ENCODE measurements at places on chromosomes 6 and 20. TPM values are rescaled to one million over a fixed set of nuclear protein-coding genes. Genes with fewer than 3 reads are reported as not detected.
A peak's percentile ranks its signal among the peaks of the same experiment; 100 is the strongest.

The GSTA1 gene
- 26.7 TPM for total RNA-seq

The TRIM15 gene
- total RNA-seq: not detected

The MAP1LC3A gene
- total RNA-seq: 131 TPM

The SCUBE3 gene
- 29.5 TPM for total RNA-seq

The ZSCAN23 gene
- total RNA-seq: not detected

The SERAC1 gene
- total RNA-seq: 9.3 TPM

The ENPP5 gene
- total RNA-seq: 0.53 TPM

The DNAH8 gene
- total RNA-seq: not detected

The KHDC1L gene
- not detected for total RNA-seq

The L3MBTL3 gene
- 2.0 TPM for total RNA-seq

The MTG2 gene
- total RNA-seq: 14.5 TPM

DNA sequence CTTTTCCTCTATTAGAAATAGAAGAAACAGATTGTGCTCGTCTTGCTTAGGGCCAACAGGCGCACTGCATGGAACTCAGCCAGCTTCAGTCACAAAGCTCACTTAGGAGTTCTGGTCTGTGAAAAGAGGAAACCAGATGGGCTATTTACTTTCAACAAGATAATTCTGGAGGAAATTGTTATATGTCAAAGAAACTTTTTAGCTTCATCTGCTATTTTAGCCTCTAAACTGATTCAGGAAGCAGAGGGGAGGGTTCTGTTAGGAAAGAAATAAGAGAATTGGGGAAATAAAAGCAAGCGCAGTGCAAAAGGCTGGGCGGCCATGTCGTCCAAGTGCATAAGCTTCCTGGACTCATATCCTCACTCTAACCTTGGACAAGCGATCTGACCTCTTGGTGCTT is 21.3 kb downstream of the PRKN start:
- no peak for DNase-seq

DNA sequence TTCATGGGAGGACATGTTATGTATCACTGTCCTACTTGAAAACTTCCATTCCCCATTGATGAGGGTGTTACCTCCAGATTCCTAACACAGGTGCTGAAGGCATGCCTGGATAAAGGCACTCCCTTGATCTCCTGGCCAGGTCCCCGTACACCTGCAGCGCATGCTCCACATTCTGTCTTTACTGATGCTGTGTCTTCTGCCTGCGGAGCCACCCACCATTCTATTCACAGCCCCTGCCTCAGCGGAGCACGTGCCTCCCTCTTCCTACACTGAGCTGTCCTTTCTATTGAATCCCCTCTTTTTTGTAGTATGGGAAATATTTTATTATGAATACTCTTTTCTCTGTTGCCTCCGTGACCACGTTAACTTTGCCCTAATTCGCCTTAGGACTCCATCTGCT is 25.0 kb downstream of the PTPN1 start:
- no peak for DNase-seq

DNA sequence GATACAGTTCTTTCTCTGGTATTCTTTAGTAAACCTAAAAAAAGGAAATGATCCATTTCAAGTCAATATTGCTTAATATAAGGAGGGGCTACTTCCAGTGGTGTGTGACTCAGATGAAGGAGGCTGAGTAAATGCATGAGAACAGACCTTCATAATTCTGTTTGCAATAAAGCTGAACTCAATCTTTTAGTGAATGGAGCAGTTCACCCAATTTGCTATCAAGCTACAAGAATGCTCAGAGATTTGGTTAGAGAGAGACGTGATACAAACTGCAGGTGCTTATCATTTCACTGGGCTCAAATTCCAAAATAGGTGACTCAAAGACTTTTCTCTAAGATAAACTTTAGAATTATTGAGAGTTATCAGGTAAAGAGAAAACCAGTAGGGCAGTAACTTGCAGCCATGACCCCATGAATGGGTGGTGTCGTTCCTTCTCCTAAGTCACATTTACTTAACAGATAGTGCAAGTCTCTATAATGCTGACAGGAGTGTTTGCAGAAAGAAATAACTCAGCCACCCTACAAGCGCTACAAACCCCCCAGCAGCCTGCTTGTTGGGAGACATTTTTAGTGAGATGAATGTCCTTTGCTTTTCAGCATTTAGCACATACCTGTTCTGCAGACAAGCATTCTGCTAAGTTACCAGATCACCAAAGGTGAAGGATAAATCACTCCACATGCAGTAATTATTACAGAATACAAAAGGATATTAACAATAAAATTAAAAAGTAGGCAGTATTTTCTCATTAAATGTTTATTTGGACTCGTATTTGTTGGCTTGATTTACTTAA is 16.4 kb upstream of the BLOC1S5 start:
- DNase-seq: no peak

DNA sequence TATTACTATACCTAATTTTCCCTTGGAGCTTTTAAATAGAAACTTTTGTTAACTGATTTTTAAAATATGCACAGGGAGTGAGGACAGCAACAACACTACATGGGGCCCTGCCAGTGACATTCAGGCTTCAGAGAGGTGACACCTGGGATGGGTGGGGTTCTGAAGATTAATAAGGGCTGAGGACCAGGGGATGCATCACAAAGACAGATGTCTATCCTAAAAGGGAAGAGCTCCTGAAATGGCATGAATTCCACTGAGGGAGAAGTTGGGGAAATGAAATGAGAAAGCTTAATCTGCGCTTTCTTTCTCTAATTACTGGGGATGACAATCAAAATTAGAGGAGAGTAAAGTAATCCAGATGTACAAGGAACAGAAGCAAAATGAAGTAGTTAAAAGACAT is 162.8 kb downstream of the BTBD9 start:
- no peak for DNase-seq

DNA sequence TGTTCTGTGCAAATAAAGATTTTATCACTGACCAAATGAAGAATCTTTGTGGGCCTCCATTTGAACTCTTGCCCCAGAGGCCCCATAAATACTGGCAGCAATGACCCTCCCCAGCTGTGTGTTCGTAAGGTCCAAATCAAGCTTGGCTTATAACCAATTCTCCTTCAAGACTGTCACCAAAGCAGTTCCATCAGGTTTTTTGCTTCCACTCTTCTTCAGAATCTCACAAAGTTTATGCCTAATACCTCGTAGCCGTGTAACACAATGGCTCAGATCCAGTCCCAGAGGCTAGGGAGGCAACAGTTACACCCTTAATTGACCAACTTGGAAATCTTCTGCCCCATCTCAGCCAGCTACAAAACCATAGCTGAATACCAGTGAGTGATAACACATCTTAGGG is 120.5 kb downstream of the HIVEP2 start:
- no peak for DNase-seq

DNA sequence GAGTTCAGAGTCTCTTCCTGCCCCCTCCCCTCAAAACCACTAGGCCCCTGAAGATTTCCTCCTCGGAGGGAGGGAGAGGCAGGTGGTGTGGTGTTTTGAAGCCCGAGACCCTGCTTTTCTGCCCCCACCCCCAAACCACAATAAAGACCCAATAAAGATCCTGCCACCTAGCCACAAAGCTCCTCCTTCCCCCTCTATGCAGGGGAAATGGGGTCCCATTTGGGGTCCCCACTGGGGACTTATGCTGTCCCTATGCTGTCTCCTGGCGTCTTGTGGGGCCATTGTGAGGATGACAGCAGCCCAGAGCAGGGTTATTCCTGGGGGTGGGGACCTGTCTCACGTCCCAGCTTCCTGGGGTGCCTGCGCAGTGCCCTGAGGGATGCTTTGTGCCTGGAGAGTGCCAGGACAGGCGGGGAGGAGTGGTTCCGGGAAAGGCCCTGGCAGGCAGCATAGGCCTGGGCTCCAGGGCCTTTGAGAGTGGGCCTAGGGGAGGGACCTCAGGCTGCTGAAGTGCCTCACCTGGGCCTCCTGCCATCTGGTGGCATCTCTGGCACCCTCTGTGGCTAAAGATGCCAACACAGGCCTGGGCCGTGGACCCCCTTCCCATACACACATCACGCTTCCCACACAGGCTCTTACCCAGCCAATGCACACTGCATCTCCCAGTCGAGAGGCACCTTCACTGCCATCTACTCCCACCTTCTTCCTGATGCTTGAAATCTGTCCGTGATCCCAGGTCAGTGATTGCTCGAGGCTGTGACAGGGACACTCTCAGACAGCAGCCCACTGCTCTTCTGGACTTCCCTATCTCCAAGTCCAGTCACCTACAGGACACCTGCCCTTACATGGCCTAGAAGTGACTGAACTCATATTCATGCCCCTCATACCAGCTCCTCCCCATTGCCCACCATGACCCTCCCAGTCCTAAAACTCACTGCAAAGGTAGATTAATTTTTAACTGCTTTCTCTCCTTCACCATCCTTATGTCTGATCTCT is 7.9 kb upstream of the ARMC12 start:
- no peak for DNase-seq

DNA sequence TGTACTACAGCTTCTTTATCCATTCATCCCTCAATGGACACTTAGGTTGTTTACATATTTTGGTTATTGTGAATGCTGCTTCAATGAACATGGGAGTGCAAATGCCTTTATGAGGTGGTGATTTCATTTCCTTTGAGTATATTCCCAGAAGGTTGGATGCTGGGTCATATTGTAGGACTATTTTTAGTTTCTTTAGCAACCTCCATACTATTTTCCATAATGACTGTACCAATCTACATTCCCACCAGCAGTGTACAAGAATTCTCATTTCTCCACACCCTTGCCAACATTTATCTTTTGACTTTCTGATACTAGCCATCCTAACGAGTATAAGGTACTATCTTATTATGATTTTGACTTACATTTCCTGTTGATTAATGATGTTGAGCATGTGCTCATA is 269.0 kb downstream of the C6orf118 start:
- no peak for DNase-seq

DNA sequence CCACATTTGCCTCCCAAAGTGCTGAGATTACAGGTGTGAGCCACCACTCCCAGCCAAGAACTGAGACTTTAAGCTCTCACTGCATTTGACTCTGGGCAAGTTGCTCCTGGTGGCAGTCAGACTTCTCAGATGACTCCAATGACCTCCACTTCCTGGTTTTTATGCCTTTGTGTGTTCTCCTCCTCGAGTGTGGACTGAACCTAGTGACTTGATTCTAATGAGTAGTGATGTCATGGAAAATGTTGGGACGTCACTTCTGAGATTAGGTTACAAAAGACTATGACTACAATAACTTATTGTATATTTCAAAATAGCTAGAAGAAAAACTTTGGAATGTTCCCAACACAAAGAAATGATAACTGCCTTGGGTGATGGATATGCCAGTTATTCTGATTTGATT is 12.0 kb downstream of the SPINT3 start:
- no peak for DNase-seq

GRCh38 chr6:68473433-68474210 is 161.5 kb upstream of the ADGRB3 start:
- DNase-seq: no peak

DNA sequence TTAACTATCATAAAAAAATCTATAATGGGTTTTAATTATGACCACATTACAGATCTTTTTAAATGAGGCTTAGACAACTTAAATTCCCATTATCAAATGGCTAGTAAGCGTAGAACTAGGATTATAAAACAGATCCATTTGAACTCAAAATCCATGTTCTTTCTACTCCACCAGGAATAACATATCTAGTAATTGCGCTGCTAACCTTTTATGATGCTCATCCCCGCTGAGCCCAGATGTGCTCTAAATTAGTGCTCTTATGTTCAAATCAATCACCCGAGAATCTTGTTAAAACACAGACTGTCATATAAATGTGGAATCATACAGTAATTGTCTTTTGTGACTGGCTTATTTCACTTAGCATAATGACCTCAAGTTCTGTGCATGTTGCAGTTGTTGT is 903.1 kb downstream of the PHF3 start:
- no peak for DNase-seq

- DNase-seq: peak; percentile 58
Measured at GRCh38 chr20:31862506-31862905, 7.8 kb downstream of the DUSP15 start.

DNA sequence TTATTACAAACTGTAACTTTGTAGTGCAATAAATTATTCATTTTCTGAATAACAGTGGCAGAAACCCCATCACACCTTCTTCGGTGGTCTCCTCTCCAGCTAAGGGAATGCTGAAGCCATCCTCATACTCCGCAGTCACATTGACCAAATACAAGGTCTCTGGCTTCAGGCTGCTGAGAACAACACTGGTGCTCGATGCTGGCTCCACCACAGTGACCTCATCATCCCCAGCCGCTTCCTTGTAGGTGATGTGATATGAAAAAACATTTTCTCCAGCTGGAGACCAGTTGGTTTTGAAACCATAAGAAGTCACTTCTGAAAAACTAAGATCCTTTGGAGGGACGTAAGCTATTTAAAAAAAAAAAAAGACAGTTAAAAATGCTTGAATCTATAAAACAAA is 25.0 kb downstream of the COL12A1 start:
- DNase-seq: no peak

- DNase-seq: peak; percentile 24
Measured at GRCh38 chr6:116229287-116229913, 24.5 kb downstream of the TSPYL4 start.
